ENCODE measurements at places on chromosomes 12 and 14.

GRCh38 chr12:992647-993046 lies 1.6 kb downstream of the ERC1 start:
- no peak for DNase-seq

GRCh38 chr12:117025481-117026151 lies 73.6 kb downstream of the TESC start:
- peak; percentile 11 for DNase-seq

DNA sequence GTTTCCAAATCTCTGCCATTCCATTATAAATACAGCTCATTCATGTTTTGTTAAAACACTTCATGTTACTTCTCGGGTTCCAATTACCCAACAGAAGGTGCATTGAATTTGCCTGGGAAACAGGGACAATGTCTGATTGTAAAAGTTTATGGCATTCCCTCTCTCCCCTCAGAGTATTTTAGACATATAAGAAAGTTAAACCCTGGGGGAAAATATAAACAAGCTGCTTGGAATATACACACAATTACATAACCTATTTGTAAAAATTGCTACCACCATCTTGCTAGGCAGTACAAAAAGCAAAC lies 60.0 kb downstream of the BTG1 start:
- DNase-seq, result no peak

GRCh38 chr12:25124493-25124892 lies 70.5 kb downstream of the DNAI7 start:
- DNase-seq, result no peak

- DNase-seq, result no peak
Measured at GRCh38 chr12:14694970-14695369, 1.4 kb downstream of the GUCY2C start.

DNA sequence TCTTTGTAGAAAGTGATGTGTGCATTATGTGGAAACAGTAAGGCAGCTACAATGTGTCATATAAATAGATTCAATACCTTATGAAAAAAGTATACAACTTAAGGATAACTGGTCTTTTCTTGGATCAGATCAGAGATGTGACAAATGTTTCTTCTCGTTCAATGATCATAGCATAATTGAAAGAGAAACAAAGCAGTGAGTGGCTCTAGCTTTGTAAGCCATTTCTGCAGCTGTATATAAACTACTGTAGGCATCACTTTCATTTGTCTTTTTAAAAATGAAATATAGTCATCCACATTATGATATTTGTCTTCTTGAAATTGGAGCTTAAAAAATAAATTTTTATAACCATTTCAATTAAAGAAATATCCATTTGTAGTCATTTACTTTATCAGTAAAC lies 63.8 kb upstream of the LMO3 start:
- DNase-seq, result no peak

- DNase-seq, result no peak
Measured at GRCh38 chr12:93972411-93973208, 175.8 kb upstream of the PLXNC1 start.

DNA sequence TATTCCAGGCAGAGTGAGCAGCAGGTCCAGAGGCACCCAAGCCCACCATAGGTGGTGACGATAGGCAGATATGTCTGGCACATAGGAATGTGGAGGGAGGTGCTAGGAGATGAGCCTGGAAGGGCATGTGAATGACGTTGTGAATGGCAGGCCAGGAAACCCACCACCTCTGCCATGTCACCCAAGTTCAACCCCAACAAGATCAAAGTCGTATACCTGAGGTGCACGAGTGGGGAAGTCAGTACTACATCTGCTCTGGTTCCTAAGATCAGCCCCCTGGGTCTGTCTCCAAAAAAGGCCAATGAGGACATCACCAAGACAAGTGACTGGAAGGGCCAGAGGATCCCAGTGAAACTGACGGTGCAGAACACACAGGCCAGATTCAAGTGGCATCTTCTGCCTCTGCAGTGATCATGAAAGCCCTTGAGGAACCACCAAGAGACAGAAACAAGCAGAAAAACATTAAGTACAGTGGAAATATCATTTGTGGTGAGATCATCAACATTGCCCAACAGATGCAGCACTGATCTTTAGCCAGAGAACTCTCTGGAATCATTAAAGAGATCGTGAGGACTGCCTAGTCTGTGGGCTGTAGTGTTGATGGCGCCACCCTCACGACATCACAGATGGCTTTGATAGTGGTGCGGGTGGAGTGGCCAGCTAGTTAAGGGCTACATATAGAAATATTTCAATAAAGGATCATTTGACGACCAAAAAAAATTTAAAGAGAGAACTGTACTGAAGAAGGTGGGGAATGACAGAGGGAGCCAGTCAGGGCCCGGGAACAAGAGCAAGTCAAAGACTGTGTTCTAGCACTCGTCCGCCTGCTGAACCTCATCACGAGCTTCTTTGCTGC lies 99.7 kb downstream of the ZFP36L1 start:
- peak; percentile 91 for DNase-seq

DNA sequence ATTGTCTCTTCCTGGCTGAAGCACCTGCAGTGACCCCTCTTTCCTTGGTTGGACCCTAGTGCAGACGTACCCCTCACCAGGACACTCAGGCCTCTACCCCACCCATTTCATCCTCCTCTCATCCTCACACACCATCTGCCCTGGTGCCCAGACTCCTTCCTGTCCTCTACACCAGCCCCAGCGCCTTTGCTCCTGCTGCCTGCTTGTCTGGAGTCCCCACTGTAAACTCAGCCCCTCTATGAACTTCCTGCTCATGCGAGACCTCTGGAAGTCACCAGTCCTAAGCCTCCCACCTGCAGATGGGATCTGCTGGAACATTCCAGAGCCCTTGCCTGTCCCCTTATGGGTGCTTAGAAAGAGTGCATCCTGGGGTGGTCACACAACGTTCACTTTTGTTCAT lies 242.5 kb downstream of the ADGRD1 start:
- no peak for DNase-seq

DNA sequence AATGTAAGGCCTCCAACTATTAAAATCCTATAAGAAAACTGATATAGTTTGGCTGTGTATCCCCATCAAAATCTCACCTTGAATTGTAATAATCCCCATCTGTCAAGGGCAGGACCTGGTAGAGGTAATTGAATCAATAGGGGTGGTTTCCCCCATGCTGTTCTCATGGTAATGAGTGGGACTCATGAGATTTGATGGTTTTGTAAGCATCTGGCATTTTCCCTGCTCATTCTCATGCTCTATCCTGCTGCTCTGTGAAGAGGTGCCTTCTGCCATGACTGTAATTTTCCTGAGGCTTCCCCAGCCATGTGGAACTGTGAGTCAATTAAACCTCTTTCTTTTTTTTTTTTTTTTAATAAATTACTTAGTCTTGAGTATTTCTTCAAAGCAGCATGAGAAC lies 31.9 kb downstream of the TSPAN19 start:
- DNase-seq, result no peak

GRCh38 chr14:23828616-23829015 lies 125.0 kb upstream of the DHRS4 start:
- DNase-seq, result no peak

- no peak for DNase-seq
Measured at GRCh38 chr12:94041850-94042249, 106.5 kb upstream of the PLXNC1 start.

- peak; percentile 93 for DNase-seq
Measured at GRCh38 chr14:100747021-100747586, 20.4 kb downstream of the DLK1 start.

GRCh38 chr12:59075968-59076490 lies 155.7 kb upstream of the LRIG3 start:
- DNase-seq, result no peak

DNA sequence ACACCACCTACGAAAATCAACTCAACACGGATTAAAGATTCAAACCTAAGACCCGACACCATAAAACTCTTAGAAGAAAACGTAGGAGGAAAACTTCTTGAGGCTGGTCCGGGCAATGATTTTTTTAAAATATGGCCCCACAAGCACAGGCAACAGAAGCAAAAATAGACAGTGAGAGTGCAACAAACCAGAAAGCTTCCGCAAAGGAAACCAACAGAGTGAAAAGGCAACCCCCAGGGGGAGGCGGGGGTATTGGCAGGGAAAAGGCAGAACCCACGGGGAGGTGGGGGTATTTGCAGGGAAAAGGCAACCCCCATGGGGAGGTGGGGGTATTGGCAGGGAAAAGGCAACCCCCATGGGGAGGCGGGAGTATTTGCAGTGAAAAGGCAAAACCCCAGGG lies 20.5 kb upstream of the FBRSL1 start:
- DNase-seq, result no peak

- no peak for DNase-seq
Measured at GRCh38 chr14:61101803-61102548, 120.9 kb downstream of the SLC38A6 start.

DNA sequence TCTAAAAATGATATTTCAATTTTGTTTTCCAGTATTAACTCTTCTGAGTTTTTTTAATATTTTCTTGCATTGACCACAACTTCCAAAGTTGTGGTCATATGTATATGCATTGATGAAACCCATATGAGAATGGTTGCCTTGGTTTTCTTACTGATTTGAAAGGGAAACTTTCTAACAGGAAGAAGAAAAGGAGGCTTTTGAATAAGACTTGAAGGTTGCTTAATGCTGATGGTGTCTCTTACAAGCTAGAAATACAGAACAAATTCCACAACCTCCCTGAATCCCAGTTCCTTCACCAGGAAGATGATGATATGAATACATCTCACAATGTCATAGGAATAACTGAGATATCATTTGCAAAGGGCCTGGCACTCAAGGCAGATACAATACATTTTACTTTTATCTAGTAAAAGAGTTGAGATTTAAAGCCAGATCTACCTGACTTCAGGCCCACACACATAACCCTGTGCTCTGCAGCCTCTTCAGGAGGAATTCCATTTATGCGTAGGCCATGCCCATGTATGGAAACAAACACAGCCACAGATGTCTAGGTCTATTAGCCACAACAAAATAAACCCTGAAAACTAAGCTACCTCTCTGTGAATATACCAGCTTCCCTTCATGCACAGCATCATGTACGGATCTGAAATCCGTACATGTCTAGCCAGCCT lies 165.4 kb upstream of the PLEKHG7 start:
- no peak for DNase-seq

GRCh38 chr12:24379433-24379832 lies 430.0 kb upstream of the SOX5 start:
- DNase-seq, result no peak

DNA sequence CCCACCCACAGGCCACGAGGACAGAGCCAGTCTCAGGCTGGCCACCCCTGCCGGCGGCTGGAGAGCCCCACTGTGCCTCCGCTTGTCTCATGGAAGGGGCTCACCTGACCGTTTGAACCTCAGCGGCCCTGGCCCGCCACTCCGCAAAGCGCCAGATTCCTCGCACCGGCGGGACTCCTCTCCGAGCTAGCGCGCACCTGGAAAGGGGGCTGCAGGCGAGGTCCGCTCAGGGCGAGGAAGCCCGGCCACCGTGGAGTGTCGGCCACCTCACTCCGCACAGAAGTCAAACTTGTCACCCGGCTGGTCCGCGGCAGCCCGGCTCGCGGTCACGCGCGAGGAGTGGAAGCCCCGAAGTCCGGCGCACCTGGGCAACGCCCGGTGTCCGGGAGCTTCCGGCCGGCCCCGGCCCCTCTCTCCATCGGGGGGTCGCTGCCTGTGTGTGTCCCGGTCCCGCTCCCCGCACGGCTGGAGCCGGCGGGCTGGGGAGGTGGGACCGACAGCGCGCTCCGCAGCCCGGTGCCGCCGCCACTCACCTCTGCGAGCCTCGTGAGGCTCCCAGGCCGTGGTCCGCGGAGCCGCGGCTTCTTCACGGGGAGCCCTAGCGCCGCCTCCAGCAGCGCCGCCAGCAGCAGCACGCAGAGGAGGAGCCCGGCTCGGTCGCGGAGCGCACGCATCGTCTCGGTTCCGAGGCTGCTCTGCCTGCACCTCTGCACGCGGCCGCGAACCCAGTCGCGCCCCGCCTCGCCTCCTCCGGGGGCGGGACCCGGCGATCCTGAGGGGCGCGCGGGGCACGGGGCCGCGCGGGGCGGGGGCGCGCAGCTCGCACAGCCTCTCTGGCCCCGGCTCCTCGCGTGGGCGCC lies at the start of gene ISM2:
Gene ISM2, minus strand, starts transcription at position 697 of the 860 bp plus-strand sequence. Its CDS starts 23 bp downstream, at position 674.
- DNase-seq, result no peak

DNA sequence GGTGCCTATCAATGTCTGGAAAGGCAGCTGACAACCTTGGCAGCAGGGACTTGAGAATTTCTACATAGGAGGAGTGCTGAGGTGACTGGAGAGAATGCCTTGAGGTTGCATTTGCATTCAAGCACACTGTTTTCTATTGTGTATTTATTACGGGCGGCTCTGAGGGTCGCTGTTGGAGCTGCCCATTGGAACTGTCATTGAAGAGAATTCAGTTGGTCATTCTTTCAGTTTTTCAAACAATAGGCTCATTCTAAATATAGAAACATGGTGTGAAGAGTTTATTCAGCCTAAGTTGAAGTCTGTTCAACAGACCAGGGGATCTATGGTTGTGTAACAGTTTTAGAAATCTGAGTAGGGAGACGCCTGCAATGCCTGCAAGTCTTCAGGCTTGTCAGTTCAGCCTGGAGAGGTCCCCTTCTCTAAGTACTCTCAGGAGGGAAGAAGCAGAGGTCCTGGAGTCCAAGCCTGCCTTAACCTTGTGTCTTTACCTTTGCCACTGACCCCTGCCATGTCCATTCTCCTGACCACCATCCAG lies 9.8 kb upstream of the ABHD12B start:
- no peak for DNase-seq

DNA sequence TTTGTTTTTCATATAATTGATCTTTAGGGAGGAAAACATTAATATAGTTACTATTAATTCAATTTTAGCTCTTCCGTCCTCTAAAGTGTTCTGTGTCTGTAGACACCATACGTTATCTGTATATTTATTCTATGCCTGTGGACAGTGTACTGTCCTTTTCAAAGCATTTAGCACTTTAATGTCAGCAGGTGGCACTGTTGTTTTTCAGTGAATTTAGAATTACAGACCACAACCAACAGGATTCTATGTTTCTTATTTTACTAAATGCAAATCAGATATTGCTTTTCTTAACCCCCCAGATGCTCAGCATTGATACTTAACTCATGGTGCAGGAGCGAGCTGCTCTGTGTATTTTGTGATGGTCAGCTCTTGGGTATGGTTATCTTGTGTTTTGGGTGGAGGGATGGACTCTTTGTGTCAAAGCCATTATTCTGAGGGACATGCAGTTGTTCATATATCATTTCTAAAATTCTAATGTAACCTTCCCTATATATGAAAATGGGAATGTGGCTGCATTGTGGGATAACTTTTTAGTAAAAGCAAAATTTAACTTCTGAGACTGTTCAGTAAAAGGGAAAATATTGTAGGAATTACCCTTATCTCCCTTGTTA lies 65.2 kb downstream of the PAPOLA start:
- DNase-seq, result no peak

DNA sequence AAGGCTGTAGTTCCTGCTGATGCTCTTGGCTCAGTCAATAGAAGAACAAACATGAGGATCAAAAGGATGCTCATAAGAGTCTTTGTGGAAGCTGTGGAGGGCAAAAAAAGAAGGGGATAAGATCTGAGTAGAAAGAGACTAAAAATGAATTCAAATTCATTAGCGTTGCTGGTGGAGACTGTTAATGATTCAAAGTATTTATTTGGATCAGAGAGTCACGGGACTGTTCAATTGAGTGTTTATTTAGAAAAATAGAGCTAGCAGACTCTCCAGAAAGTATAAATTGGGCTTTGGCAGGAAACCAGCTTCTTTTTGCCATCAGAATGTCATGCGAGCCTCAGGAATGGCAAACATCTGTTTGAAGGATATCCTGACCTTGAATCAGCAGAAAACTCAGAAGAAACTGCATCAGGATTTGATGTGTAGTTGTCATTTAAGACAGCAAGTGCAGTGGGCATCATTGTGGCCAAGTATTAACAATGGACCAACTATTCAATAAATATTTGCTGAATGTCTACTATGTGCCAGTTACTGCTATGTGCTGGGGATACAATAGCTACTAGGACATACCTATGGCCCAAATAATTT lies 126.4 kb downstream of the TBC1D30 start:
- DNase-seq, result no peak

- no peak for DNase-seq
Measured at GRCh38 chr12:128973883-128974681, 120.8 kb downstream of the GLT1D1 start.
